ENCODE measurements at places on chromosomes 7 and 10.

DNA sequence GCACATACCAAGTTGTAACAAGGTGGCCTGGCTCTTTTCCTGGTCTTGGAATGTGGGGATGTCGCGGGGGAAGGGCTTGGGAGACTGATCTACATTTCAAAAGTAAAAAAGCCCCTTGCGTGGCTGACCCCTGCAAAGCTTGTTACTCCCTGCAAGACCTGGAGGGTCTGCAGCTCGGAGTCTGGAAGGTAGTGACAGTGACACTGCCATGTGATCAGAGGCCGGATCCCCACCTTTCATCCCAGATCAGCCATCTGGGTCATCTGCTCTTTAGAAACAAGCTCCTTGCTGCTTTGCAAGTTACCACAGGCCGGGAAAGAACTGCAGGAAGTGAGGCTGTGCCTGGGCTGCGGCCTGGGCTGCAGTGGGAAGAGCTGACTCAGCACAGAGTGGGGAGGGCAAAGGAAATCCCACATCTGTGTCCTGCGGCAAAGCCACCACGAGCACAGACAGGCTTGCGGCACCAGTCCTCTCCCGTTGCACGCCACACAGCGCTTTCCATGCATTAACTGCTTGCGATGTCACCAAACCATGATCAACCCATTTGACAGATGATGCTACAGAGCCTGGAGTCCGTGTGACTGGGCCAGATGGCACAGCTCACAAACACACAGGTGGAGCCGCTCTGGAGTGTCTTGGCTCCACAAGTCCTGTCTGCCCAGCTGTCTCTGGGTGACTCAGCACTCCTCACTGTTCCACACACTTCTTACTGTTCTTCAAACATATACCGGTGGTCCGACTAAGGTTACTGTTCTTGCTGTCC lies 97.7 kb downstream of the SH3PXD2A start:
- peak; percentile 38 for DNase-seq
- no peak overlapping the region for H3K4me3 ChIP-seq
- no peak overlapping the region for H3K27ac ChIP-seq
- H3K4me1 ChIP-seq: peaks cover 25% of the 10 kb centered on the region

GRCh38 chr10:7487528-7487927 lies 76.7 kb upstream of the SFMBT2 start:
- H3K27ac ChIP-seq: no peak overlapping the region
- H3K27me3 ChIP-seq: no peaks in the 10 kb centered on the region
- H3K4me1 ChIP-seq: peaks cover 62% of the 10 kb centered on the region
- no peak overlapping the region for H3K4me3 ChIP-seq
- H3K36me3 ChIP-seq: no peaks in the 10 kb centered on the region

- H3K27me3 ChIP-seq: no peaks in the 10 kb centered on the region
- no peaks in the 10 kb centered on the region for H3K4me1 ChIP-seq
- no peak overlapping the region for H3K4me3 ChIP-seq
- no peak overlapping the region for H3K27ac ChIP-seq
- DNase-seq: no peak
- H3K36me3 ChIP-seq: no peaks in the 10 kb centered on the region
Measured at GRCh38 chr7:127527561-127527960, 57.8 kb downstream of the GCC1 start.

DNA sequence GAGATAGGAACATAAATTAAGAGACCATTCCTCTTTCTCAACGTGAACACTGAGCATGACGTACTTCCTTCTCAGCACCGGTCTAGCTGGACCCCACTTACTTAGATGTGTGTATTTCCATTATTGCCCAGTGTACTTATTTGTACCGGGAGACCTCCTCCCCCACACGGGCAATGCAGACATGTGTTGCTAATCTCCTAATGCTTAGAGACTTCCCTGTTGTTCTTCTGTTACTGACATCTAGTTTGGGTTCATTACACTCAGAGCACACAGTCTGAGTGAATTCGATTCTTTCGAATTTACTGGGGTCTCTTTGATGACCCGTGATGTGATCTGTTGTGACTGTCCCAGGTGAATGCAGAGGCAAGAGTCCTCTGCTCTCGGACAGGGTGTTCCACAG lies 260.0 kb downstream of the MAD1L1 start:
- H3K27me3 ChIP-seq: no peaks in the 10 kb centered on the region
- no peaks in the 10 kb centered on the region for H3K36me3 ChIP-seq
- H3K27ac ChIP-seq: no peak overlapping the region
- DNase-seq: no peak
- H3K4me1 ChIP-seq: peaks cover 20% of the 10 kb centered on the region

- H3K36me3 ChIP-seq: no peaks in the 10 kb centered on the region
- no peak overlapping the region for H3K4me3 ChIP-seq
- no peaks in the 10 kb centered on the region for H3K4me1 ChIP-seq
- H3K27ac ChIP-seq: no peak overlapping the region
- no peak for DNase-seq
- H3K27me3 ChIP-seq: no peaks in the 10 kb centered on the region
Measured at GRCh38 chr10:47441938-47442337, 42.0 kb downstream of the ANXA8 start.

DNA sequence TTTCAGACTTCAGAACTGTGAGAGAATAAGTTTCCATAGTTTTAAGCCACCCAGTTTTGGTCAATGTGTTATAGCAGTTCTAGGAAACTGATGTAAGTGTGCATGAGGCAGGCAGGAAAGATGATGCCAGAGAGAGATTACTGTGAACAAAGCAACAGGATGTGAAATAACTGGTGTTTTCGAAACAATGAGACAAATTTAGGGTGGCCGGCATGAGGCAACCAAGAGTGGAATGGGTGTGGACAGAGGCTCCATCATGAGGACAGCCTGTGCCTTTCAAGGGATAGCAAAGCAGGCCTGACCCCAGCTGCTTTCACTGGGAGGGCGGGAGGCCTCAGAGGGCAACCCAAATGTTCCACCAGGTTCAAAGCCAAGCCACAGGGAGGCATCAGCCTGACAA lies 67.3 kb upstream of the UCN3 start:
- no peak overlapping the region for H3K4me3 ChIP-seq
- H3K27ac ChIP-seq: peak overlapping the region; percentile 41
- no peaks in the 10 kb centered on the region for H3K27me3 ChIP-seq
- no peaks in the 10 kb centered on the region for H3K36me3 ChIP-seq

GRCh38 chr7:11474902-11475585 lies 357.0 kb downstream of the THSD7A start:
- no peak for DNase-seq
- H3K27ac ChIP-seq: no peak overlapping the region
- H3K4me1 ChIP-seq: no peaks in the 10 kb centered on the region
- no peaks in the 10 kb centered on the region for H3K27me3 ChIP-seq

DNA sequence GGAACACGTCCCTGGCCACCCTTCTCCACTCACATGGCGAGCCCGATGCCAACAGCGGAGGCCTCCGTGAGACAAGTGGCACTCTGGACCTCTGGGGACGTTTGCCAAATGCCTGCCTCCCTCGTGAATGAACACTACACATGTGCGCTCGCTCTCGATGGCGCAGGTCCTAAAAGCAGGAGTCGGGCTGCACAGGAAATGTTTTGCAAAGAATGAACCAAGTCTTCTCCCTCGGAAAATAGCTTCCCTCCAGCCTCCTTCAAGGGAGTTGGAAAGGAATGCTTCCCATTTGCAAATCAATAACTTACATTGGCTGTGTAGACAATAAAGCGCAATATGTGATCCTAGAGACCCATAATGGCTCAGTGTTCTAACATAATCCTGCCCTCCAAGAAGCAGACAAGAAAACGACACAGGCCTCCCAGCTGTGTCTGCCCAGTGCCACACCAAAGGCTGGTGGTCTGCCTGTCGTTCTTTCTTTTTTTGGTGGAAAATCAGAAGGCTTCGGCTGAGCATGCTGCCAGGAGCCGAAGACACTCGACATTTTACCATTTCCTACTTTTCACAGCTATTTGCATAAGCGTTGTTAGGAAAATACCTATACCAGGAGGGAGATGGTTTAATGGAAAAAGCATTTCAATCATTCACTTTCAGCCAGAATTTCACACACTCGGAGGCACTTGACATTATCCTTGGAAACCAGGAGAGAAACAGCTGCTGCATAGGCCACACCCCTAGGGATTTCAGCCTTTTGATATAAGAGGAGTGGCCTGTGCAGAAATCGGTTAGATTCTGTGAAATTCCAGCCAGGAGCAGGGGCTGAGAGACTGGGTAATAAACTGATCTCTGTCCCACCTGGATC lies 38.4 kb downstream of the ATXN7L1 start:
- no peak for DNase-seq
- H3K4me3 ChIP-seq: no peak overlapping the region
- no peaks in the 10 kb centered on the region for H3K36me3 ChIP-seq
- no peaks in the 10 kb centered on the region for H3K4me1 ChIP-seq

GRCh38 chr7:43042302-43042701 lies 70.1 kb upstream of the HECW1 start:
- no peak overlapping the region for H3K4me3 ChIP-seq
- H3K4me1 ChIP-seq: no peaks in the 10 kb centered on the region
- no peak overlapping the region for H3K27ac ChIP-seq
- H3K27me3 ChIP-seq: no peaks in the 10 kb centered on the region
- no peak for DNase-seq

DNA sequence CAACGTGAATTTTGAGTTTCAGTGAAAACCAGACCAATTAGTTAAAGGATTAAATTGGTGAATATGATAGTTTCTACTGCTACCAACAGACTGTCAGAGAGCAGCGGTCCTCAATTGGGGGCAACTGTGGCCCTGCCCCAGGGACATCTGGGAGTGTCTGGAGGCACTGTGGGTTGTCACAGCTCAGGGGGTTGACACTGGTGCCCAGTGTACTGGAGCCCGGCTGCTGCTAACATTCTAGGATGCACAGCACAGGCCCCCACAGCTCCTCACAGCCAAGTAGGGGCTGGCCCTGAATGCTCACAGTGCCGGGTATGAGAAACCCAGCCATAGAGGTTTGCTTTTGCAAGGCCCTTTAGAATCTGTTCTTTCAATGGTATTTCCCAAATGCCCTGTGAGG lies 84.1 kb upstream of the CXCL12 start:
- no peak overlapping the region for H3K4me3 ChIP-seq
- no peaks in the 10 kb centered on the region for H3K36me3 ChIP-seq
- no peak overlapping the region for H3K27ac ChIP-seq
- no peak for DNase-seq
- H3K4me1 ChIP-seq: no peaks in the 10 kb centered on the region
- H3K27me3 ChIP-seq: no peaks in the 10 kb centered on the region

GRCh38 chr7:28466341-28466740 lies 54.0 kb downstream of the CREB5 start:
- no peak for DNase-seq
- no peak overlapping the region for H3K4me3 ChIP-seq
- no peak overlapping the region for H3K27ac ChIP-seq
- H3K27me3 ChIP-seq: no peaks in the 10 kb centered on the region
- no peaks in the 10 kb centered on the region for H3K4me1 ChIP-seq

DNA sequence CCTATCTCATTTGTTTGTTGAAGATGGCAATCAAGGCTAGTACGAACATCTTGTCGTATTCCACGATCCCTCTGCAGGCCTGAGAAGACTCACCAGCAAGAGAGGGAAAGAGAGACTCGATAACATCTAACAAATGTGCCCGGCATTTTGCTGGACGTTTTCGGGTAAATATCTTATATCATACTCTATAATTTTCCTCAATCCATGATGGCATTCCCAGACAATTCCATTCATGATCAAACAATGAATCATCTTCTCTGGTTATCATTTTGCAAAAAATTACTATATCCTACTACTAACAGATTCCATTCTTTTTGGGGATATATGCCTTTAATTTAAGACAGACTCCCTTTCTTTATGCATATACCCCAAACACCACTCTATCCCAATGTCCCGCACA lies 118.1 kb downstream of the TYW1B start:
- no peaks in the 10 kb centered on the region for H3K27me3 ChIP-seq
- no peak for DNase-seq
- no peaks in the 10 kb centered on the region for H3K4me1 ChIP-seq
- no peak overlapping the region for H3K27ac ChIP-seq
- H3K4me3 ChIP-seq: no peak overlapping the region
- no peaks in the 10 kb centered on the region for H3K36me3 ChIP-seq

GRCh38 chr10:32955299-32955772 lies 2.7 kb downstream of the ITGB1 start:
- H3K27me3 ChIP-seq: no peaks in the 10 kb centered on the region
- H3K4me1 ChIP-seq: peaks cover 10% of the 10 kb centered on the region
- H3K4me3 ChIP-seq: peak overlapping the region; percentile 53
- H3K27ac ChIP-seq: no peak overlapping the region
- DNase-seq: no peak
- no peaks in the 10 kb centered on the region for H3K36me3 ChIP-seq

DNA sequence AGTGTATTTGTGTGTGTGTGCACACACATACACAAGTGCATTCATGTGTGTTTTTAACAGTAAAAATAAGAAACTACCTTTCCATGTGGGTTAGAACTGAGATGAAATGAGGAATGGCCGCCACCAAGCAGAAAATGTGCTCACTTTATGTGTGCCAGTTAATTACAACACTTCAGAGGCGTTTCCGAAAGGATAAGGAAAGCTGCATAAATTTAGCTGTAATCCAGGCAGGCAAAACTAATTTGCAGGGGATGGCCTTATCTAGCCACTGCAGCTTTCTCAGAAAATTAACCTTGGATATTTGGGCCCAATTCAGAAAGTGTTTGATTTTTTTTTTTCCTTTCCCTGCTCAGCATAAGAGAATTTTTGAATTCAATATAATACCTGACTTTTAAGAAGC lies 328.8 kb upstream of the PHF14 start:
- no peaks in the 10 kb centered on the region for H3K36me3 ChIP-seq
- no peak overlapping the region for H3K27ac ChIP-seq
- no peak overlapping the region for H3K4me3 ChIP-seq
- H3K4me1 ChIP-seq: peaks cover 11% of the 10 kb centered on the region

DNA sequence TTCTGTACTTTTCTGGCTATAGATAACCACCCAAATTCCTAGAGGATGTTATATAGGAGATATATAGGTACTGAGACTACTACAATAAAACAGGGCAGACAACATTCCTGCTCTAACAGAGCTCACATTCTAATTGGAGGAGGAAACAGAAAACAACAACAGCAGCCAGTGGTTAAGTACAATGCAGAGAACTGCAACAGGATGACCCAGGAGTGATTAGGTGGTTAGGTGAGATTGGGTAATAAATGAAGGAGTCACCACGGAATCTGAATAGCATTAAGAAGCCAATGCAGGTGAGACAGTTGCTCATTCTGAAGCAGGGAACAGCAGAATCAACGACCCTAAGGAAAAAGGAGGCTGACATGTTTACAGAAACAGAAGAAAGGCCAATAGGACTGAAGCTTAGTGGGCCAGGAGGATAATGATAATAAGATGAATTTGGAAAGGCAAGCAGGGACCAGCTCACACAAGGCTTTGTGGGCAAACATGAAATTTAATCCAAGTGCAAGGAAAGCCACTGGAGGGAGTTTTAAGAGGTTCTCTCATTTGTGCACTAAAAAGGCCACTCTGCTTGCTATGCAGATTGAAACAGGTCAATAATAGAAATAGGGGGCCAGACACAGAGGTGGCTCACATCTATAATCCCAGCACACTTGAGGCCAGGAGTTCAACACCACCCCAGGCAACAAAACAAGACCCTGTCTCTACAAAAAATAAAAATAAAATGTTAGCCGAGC lies 16.9 kb upstream of the REEP3 start:
- no peaks in the 10 kb centered on the region for H3K4me1 ChIP-seq
- no peak for DNase-seq
- no peaks in the 10 kb centered on the region for H3K27me3 ChIP-seq
- H3K36me3 ChIP-seq: no peaks in the 10 kb centered on the region
- no peak overlapping the region for H3K27ac ChIP-seq
